ENCODE measurements at places on chromosomes 6 and 20.

DNA sequence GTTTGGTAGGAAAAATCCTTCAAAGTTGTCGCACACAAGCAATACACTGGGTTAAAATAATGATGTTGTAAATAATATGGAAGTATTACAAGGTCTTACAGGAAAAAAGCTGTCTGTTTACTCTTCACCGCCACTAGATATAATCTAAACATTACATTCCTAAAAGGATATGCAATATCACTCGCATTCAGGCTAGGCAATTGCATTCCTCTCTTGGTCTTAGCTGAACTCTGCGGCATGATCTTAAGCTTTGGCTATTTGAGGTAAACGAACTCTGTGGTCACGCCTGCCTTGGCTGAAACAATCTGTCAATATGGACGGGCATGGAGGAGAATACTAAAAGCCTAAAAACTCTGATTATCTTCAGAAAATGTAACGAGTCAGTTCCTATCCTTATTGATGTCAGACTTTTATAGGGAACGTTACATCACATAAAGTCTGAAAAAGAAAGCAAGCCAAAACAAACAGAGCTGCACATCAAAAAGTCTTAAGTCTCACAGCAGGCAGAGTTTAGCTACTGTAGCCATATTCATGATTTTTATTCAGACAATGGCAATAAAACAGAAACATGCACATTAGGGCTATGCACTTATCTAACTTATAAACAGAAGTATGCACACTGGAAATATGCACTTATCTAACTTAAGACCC lies 30.8 kb upstream of the FILIP1 start:
- no peak for DNase-seq

DNA sequence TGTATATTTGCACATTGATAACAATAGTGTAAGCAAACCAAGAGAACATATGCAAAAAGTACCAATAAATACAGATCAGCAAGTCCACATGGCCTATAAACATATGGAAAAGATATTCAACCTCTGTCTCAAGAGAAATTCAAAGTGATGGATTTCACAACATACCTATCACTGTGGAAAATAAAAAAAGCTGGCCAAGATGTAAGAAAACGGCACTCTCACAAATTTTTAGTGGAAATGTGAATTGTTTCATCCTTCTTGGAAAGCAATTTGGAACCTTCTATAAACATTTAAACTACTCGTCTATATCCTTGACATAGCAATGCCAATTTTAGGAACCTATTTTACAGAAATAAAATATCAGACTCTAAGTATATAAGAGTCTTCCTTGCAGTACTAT lies 559.8 kb downstream of the QKI start:
- DNase-seq = no peak

DNA sequence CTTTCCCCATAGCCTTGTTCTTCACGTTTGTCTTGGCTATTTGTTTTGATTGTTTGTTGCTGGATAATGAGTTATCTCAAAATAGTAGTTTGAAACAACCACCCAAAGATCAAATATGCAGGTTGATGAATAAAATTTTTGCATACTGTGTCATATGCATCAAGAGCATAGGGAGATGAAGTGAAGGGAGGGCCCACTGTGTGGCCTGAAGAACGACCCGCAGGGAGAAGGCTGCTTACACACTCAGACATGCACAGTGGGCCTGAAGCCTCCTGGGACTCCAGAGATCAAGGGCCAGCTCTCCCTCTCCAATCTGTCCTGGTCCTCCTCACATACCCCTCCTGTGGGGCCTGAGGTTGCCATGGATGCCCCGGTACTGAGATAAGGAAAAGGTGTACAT lies 16.2 kb upstream of the TREM2 start:
- no peak for DNase-seq

- DNase-seq = no peak
Observed at GRCh38 chr20:31544600-31544999, 30.4 kb downstream of the HM13 start.

GRCh38 chr6:9437836-9438235 lies 977.0 kb downstream of the TFAP2A start:
- no peak for DNase-seq

DNA sequence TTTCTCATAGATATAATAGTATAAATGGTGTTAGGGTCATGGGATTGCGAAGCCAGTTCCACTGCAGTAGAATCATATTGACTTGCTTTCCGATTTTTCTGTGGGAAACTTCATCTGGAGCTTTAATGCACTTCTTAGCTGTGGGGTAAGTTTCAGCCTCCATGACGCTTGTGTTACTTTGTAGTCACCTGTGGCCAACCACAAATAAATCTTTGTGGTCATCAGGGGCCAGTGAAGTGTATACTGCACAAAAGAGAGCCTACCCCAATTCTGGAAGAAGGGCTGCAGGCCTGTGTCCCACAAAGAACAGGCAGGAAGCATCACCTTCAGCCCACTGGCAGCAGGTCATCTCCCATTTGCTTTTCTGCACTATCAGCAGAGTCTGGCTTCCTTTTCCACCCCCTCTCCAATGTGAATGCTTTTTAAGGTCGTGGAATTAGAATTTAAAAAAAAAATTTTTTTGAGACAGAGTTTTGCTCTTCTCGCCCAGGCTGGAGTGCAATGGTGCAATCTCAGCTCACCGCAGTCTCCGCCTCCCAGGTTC lies 32.0 kb downstream of the MTHFD1L start:
- no peak for DNase-seq

DNA sequence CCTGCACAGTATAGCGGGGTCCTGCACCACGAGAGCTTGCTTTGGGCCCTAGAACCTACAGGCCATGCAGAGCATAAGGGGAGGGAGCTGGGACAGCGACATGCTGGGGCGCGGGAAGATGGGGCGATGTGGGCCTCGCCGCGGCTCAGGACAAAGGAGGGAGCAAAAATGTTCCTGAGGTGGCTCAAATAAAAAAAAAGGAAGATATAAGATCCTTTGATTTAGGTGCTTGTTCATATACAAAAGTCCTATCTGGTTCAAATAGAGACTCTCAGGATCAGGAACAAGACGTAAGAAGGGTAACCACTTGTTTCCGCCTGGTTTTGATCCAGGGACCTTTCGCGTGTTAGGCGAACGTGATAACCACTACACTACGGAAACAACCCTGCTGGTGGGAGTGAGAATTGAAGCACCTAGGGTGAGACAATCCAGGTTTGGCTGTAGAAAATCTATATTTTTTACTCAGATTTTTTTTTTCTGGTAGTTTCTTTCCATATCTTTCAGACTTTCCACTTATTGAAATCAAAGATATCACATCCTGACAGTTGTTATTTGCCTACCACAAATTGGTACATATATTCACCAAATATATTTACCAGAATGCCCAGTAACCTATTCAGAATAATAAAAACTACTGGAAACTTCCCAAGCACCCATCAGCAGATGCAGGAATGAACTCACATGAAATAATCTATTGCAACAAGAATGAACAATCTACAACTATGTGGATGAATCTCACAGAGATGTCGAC lies 177.9 kb upstream of the ZNF184 start:
- DNase-seq = peak; percentile 73

- DNase-seq = no peak
Observed at GRCh38 chr20:8390037-8390433, 258.0 kb downstream of the PLCB1 start.

DNA sequence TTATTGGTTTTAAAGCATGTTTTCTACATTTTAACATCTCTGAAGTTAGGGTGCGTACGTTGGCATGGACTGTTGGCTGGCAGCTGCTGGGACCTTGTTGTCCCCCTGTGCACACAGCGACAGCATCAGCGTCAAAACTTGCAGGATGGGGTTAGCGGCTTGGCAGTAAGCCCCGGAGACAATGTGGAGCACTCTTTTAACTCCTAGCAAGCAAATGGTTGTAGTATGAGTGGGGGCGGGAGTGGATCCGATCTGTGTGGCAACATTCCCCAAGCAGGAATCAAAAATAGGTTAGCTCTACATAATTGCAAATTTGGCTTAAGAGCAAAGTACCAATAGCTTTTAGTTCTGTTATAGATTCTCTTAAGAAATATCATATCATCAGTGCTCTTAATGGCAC lies 70.1 kb downstream of the NRN1 start:
- DNase-seq = no peak

DNA sequence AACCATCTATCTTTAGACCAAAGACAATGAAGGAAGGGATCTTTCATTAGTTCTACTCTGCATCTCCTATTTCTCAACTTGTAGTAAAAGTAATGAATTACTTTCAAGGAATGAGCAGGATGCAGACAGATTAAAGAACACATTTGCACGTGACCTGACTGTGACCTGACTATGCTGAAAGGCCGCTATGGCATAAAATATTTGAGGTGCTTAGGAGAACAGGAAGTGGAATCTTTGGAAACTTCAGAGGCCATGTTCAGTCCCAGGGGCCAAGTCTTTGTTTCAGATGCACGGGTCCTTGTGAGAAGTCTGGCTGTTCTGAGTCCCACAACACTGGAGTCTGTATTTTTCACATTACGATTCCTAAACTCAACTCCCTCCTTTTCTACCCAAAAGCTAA lies 41.0 kb downstream of the NINL start:
- no peak for DNase-seq

GRCh38 chr20:63877755-63878470 lies 12.8 kb downstream of the TPD52L2 start:
- DNase-seq = peak; percentile 13

GRCh38 chr6:147738099-147738498 lies 229.6 kb downstream of the SAMD5 start:
- DNase-seq = no peak

DNA sequence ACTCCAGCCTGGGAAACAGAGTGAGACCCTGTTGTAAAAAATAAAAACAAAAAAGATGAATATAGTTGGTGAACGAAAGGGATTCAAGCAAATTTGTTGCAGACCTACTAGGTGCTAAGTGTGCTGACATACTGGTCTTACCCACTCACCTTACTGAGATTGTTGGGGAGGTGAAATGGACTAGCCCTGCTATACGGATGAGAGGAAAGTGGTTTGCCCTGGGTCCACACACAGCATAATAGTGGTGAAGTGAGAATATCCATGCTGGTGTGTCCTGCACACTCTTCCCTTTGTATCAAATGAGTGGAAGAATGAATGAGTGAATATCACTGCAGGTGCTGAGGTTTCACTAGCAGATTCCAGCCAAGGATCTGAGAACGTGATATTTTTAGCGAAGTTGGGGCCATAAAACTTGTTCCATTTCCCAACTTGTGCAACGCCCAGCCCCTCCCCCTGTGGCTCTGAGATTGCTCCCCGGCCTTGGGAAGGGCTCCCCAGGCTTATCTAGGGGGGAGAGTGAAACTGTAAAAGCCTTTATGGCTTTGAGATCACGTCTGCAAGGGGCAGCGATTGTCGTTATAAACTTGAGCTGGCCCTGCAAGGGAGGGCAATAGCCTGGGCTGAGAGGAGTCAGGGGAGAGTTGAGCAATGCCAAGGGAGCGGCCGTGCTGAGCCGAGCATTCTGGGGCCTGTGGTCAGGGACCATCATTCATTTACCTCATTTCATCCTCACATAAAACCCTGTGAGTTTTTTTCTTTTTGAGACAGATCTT lies 33.2 kb upstream of the TTPAL start:
- no peak for DNase-seq

DNA sequence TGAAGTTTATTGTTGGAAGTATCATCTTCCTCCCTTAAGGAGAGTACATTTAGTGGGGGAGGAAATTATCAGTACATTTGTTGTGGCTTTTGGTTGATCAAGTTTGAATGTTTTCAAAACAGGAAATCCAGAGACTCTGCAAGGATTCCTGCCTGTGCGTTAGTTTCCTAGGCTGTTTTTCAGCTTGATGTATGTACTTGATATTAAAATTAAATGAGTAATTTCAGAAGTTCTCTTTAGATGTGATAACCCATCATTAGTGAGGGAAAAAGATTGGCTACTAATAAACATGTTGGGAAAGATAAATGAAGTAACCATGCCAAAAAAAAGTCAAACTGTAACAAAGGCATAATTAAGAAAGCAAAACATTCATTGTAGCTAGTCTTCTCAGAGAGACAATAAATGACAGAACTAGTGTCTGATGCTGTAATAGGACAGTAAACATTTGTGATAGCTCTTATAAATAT lies 88.0 kb upstream of the TULP1 start:
- no peak for DNase-seq

GRCh38 chr20:63587776-63588591 lies 13.9 kb upstream of the HELZ2 start:
- DNase-seq = no peak

- DNase-seq = no peak
Observed at GRCh38 chr6:143062551-143062950, 1.9 kb downstream of the AIG1 start.

DNA sequence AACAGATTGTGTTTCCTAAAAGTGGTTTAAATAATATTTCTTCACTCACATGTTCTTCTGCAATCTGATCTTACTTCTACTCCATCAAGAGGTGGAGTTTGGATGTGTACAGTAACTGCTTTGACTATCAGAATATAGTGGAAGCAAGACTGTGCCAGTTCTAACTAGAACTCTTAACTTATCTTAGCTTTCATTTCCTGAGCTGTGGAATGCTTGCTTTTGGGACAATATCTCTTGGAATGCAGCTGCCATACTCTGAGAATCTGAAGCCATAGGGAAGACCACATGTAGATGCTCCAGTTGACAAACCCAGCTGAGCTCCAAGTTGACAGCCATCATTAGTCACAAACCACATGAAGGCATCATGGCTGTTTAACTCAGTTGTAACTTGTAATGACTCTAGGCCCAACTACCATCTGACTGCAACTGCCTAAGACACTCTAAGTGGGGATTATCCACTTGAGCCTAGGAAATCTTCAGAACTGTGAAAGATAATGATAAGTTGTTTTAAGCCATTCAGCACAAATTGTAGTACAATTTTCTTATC lies 40.8 kb upstream of the MAN1A1 start:
- DNase-seq = peak; percentile 50

DNA sequence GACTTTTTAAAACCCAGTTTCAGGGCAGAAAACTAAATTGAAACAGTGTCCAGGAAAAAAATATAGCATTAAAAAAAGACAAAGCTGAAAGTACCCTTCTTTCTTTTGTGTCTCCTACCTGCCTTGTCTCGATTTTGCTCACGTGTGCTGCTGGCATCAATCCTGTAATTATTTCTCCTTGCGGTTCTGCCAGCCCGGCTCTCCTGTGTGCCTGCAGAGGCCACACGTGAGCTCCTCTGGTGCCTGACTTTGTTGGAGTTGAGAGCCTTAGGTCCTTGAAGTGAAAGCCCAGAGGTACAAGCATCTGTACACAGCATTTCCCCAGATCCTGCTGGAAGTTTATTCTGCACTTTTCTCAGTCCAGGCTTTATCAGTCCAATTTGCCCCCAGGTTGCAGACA lies 36.5 kb downstream of the GHRH start:
- DNase-seq = no peak
